ENCODE measurements at places on chromosomes 6 and 20.

- no peak for DNase-seq
These were observed 573.3 kb downstream of the PKHD1 start for GRCh38 chr6:51513891-51514747.

- DNase-seq: no peak
These were observed 81.8 kb downstream of the NFATC2 start for GRCh38 chr20:51460569-51461265.

GRCh38 chr20:50304501-50304856 lies 113.8 kb downstream of the CEBPB start:
- peak; percentile 41 for DNase-seq

- peak; percentile 20 for DNase-seq
These were observed 11.1 kb upstream of the KIAA1755 start for GRCh38 chr20:38271608-38272120.

DNA sequence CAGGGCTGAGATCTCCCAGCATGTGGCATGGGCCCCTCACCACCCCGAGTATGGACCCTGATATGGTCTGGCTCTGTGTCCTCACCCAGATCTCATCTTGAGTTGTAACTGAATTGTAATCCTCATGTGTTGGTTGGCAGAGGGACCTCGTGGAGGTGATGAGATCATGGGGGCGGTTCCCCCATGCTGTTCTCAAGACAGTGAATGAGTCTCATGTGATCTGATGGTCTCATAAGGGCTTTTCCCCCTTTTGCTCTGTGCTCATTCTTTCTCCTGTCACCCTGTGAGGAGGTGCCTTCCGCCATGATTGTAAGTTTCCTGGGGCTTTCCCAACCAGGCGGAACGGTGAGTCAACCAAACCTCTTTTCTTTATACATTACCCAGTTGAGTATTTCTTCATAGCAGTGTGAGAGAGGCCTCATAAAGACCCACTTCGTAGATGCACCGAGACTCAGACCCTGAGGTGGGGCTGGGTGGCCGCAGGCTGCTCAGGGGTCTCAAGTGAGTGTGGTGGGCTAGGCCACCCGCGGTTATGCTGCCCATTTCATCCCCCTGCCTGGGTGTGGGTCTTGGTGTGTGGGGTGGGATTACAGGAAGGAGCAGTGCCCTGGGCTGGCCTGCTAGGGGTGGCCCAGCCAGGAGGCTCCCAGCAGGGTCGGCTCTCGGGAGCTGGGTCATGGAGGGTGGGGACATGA lies 26.2 kb upstream of the GATA5 start:
- DNase-seq: peak; percentile 6

- DNase-seq: no peak
These were observed 109.0 kb downstream of the PRND start for GRCh38 chr20:4830696-4831095.

- DNase-seq: no peak
These were observed 89.5 kb downstream of the DLL1 start for GRCh38 chr6:170201361-170201760.

DNA sequence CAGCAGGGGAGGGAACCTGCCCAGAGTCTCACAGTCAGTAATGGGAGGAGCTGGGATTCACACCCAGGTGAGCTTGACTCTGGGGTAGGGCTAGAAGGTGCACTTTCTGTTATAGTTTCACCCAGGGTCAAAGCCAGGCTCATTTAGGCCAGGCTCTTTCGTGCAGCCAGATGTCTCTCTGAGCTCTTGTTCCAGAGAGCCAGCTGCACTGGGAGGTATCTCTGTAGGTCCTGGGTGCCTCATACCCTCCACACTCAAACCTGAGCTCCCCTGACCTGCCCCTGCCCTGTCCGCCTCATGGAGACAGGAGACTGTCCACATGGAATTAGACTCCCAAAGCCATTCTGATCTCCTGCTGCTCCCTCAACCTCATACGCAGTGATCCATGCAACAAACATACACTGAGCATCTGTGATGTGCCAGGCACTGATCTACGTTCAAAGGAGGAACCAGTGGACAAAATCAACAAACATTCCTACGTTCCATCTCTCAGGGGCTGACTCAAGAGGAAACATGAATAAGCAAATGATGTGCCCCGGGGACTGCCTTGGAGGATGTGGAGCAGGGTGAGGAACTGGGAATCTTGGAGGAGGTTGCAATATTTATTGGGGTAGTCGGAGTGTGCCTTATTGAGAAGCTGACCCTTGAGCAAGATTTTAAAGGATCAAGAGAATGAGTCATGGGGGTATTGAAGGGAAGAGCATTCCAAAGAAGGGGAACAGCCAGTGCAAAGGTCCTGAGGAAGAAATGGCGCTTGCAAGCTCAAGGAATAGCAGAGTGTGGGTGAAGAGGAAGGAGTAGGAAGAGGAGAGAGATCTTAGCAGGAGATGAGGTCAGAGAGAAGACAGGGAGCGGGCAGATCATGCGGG lies 71.3 kb upstream of the TOX2 start:
- peak; percentile 89 for DNase-seq

DNA sequence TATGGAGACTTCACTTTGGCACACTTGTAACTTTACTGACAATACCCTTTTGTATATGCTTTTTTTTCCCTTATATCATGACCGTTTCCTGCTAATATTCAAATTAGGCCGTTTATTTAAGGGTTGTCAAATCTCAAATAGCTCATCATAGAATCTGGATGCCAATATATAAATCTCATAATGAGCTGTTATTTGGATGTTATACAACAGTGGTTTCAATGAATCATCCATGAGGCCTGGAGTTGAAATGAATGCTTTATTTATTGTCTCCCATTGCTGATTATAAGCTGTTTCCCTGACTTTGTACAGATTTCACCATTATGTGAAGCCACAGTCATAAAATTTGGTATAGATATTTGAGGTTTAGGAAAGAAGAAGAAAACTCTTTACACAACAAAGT lies 256.1 kb downstream of the PLCB1 start:
- peak; percentile 56 for DNase-seq

DNA sequence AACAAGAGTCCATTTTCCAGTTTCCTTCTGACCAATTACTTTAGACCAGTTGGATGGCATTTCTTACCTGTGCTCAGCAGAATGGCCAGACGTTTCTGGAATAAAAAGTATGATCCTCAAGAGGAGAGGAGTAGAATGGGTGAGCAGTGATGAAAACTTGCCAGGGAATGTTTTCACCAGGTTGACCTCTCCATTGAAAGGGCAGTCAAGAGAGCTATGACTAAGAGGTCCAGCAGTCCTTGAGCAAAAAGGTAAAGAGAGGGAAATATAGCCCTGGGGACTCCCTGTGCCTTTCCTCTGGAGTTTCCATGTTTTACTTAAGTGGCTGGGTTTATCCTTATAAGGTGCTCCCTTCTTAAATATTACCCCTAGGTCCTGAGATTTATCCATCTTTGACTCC lies 210.9 kb downstream of the TBX18 start:
- no peak for DNase-seq

- DNase-seq: no peak
These were observed 191.0 kb downstream of the BACH2 start for GRCh38 chr6:90105506-90106170.

- DNase-seq: no peak
These were observed 37.2 kb upstream of the MYLK2 start for GRCh38 chr20:31781945-31782344.

GRCh38 chr6:14316651-14317386 lies 199.2 kb downstream of the CD83 start:
- DNase-seq: no peak

GRCh38 chr6:154249499-154250298 lies 106.9 kb downstream of the IPCEF1 start:
- no peak for DNase-seq

Measured in HFFc6 (cell line).